Foreskin keratinocyte (primary cell): ENCODE measurements at places on chromosomes 7 and 10. TPM values are rescaled to one million over a fixed set of nuclear protein-coding genes. Genes with fewer than 3 reads are reported as not detected.

The CCL24 gene
- not detected in 2 replicates for total RNA-seq

The GFRA1 gene
- total RNA-seq = 0.03 TPM in 1 of 2 replicates, not detected in the other

- DNase-seq = no peak
Measured at GRCh38 chr10:81728692-81729091, 146.3 kb upstream of the NRG3 start.

The CYP17A1 gene
- not detected in 2 replicates for total RNA-seq

DNA sequence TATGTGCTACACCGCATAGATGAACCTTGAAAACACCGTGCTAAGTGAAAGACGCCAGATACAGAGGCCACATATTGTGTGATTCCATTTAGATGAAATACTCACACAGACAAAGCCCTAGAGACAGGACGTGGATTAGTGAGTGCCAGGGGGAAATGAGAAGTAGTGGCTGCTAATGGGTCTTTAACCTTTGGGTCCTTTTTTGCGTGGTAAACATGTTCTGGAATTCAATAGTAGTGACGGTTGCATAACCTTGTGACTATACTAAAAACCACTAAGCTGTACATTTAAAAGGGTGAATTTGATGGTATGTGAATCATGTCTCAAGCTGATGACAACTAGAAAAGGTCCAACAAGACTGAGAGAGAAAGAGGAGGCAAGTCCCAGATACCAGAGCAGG is 15.6 kb downstream of the SMKR1 start:
- DNase-seq = no peak

DNA sequence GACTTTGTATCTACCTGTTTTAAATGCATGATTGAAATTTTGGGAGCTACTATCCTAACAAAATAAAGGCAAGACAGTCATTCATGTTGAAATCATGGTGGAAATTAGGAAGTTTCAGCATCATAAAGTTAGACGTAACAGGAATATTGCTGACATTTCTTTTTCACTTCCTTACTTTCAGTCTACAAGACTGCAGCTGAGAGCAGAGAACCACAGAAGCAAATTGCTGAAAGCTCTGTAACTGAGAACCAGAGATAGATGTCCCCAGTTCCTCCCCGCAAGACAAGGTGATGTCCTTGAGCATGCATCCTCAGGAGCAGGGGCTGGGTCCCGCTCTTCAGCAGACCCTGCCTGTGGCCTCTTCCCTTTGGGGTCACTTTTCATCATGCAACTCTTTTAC is 466.3 kb upstream of the POM121L12 start:
- DNase-seq = no peak

The LRRC18 gene
- total RNA-seq = not detected in 2 replicates

DNA sequence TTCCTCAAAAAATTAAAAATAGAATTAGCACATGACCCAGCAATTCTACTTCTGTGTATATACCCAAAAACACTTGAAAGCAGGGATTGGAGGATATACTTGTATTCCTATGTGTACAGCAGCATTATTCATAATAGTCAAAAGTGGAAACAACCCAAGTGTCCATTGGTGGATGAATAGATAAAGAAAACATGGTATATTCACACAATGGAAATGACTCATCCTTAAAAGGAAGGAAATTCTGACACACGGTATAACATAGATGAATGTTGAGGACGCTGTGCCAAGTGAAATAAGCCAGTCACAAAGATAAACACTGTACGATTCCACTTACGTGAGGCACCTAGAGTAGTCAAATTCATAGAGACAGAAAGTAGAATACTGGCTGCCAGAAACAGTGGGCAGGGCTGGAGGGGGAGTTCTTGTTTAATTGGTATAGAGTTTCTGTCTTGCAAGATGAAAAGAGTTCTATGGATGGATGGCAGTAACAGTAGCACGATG is 26.6 kb upstream of the KAT6B start:
- DNase-seq = peak; percentile 66

The CDK14 gene
- 8.1 and 9.5 TPM in 2 replicates for total RNA-seq

The TNS3 gene
- total RNA-seq = 6.6 and 9.4 TPM in 2 replicates

GRCh38 chr7:134368851-134369544 is 52.3 kb upstream of the SLC35B4 start:
- peak; percentile 81 for DNase-seq

The OPN1SW gene
- total RNA-seq = not detected in 2 replicates

- no peak for DNase-seq
Measured at GRCh38 chr10:6011558-6011957, 34.2 kb upstream of the IL15RA start.

The C10orf53 gene
- total RNA-seq = not detected in 2 replicates

DNA sequence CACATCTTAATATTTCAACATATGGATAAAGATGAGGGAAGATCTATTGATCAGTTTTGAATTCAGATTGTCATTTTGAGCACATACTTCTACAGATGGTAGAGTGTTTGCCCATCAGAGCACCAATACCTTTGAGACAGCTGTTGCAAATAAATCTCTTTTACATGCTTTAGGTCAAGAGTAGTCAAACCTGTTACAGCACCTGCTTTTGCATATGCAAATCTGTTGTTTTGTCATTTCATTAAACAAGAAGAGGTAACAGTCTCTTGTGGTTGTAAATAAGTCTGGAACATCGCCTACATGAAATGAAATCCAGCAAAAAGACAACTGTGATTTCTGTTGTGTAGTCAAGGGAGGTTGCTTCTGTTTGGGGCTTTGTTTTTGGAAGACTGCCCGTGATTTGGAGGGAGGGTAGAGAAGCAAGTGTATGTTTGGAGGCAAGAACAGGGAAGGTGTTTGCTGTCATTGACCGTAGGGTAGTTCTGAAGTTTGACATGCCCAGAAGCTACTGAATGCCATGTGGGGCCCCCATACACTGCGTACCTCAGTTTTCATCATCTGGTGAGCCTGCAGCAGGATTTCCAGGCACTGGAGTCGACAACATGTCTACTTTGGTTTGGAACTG is 233.6 kb upstream of the PPP1R3A start:
- no peak for DNase-seq

The CALY gene
- total RNA-seq = not detected in 2 replicates

DNA sequence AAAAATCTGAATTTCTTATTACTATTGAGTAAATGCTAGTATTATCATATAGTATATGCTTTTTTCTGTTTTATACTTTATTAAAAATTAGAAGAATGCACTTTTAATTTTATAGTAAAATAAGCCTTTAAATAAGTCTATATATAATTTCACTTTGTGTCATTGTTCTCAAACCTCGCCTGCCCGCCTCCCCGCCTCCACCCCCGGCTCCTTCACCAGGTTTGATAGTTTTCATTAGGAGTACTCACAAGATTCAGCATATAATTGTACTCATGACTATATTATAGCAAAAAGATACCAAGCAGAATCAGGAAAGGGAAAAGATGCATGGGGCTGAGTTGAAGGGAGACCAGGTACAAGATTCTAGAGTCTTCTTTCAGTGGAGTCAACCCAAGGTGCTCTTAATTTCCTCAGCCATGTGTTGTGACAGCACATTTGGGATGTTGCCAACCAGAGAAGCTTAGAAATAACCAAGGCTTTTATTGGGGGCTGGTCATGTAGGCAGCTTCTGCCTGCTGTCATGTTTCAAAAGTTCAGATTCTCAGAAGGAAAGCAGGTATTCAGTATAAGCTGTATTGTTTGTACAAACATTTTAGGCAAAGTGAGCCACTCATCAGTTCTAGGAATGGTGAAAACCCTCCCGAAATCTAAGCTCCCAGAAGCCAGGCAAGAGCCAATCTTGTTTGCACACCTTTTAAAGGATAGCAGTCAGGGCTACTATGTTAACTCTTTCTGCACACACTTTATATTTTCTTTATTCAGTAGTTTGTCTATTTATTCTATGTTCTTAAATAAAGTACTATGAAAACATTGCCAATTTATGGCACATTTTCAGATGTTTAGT is 12.3 kb downstream of the NHLRC2 start:
- no peak for DNase-seq

- DNase-seq = no peak
Measured at GRCh38 chr7:129417073-129417472, 17.2 kb upstream of the STRIP2 start.

DNA sequence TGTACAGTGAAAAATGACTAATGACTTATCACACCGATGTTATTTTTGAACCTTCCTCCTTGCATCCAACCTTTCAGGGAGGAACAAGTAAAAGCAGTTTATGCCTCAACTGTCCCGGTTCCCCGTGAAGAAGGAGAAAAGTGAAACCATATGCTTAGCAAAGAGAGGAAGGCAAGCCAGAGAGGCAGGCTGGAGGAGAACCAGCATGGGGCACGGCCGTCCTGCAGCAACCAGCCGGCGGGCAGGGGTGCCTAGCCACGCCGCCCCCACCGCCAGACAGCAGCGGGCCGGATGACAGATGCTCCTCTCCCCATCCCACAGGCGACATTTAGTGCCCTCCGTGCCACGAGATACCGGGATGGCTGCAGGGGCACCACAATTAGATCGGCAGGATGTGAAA is 421.4 kb upstream of the MGMT start:
- DNase-seq = no peak

The TMEM243 gene
- total RNA-seq = 24.9 and 25.2 TPM in 2 replicates

DNA sequence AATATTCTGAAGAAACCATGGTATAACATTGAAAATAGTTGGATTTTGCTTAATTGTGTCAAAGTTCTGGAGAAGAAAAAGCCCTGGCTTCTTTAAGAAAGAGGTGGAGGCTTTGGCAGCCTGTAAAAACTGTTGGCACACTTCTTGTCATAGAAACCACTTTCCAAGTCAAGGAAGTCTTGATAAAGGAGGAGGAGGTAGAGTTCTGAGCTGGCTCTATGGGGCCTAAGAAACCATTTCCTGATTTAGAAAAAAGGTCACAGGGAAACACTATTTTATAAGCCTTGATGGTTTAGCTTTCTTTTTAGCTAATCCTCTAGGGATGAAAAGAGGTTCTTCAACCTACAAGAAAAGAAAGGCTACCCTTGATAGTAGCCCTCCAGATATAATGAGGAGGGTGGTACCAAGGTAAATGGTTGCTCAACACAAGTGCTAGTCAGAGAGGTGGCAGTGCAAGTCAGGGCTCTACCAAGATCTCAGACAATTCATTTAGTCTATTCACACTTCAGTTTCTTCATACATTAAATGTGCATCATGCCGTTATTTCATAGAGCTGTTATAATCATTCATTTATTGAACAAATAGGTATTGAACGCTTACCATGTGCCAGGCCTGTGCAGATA is 346.9 kb downstream of the RNLS start:
- DNase-seq = no peak

DNA sequence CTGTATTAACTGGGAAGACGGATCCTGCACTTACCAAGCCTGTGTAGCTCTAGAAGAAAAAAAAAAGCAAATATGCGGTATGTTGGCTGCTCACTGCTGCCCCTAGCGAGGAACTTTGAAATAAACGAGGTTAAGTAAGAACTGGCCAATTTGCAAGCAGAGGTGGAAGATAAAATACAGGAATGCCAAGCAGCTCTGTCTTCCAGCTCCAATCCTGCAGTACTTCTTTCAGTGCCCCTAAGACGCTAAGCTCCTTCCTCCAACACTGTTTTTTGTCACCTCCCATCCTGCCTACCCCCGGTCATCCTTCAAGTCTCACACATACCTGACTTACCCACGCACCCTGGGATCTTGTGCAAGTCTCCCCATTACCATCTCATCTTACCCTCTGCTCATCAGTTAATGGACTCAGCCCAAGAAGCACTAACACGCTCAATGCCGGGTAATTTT is 809 bp downstream of the C10orf143 start:
- DNase-seq = peak; percentile 36

The CALCR gene
- not detected in 2 replicates for total RNA-seq

DNA sequence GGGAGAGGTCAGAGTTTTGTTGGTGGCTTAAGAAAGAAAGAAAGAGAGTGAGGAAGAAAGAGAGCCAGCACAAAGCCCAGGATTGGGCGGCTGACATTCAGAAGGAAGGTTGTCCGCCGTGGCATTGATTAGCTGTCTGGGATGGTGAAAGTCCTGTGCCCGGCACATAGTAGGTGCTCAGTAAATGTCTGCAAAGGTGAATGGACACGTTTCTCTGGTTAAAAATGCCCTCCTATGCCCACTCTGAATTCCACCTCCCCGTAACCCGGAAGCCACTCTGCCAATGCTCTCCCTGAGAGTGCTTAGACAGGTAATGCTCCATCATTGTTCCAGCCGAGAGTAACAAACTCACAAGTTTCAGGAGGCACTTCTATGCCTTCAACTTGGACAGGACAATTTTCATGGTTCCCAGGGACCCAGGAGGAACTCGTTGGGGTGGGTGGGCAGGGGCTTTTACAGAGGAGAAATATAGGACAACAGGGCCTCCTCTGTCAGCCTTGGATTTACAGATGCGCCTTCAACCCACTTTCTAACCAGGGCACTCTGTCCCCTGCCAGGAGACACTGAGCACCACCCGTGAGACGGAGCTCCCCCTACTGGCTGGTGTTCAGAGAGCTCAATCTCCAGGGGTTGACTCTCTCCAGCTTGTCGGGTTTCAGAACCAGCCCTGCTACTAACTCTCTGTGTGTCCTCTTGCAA is 411.5 kb upstream of the ZMIZ1 start:
- no peak for DNase-seq

DNA sequence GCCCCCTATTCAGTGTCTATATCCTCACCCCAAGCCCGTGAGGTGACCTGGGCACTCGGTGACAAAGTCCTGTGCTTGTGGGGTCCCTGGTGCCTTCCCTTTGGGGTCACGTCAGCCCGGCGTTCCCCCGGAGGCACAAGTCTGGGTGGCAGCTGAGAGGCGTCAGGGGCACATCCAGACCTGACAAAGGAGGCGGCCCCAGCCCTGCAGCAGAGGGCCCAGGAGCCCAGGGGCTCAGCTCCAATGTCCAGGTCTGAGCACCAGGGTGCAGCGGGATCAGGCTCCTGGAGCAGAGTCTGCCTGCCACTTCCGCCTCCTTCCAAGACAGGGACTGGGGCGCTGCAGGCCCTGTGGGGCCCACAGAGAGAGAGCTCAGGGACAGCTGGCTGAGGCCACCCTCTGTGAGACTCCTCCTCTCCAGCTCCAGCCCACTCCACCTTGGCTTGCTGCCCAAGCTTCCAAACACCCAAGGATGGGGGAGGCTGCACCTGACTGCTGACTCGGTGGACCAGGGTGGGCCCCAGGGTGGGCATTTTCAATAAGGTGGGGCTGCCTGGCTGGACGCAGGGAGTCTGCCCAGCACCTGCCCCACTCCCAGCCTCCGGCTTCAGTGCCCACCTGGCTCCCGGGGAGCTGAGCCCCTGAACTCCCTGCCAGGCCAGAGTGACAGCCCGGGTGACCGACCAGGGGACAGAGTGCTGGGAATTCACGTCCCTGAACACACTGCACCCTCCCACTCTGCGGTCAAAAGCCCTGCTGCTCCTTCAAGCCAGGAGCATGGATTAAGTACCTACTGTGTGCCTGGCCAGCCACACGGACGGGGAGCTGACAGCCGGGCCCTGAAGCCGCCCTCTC is 1.0 kb upstream of the KNDC1 start:
- DNase-seq = no peak

GRCh38 chr10:44292390-44293002 is 92.4 kb downstream of the CXCL12 start:
- no peak for DNase-seq

GRCh38 chr10:62130948-62131347 is 137.7 kb downstream of the RTKN2 start:
- DNase-seq = no peak

DNA sequence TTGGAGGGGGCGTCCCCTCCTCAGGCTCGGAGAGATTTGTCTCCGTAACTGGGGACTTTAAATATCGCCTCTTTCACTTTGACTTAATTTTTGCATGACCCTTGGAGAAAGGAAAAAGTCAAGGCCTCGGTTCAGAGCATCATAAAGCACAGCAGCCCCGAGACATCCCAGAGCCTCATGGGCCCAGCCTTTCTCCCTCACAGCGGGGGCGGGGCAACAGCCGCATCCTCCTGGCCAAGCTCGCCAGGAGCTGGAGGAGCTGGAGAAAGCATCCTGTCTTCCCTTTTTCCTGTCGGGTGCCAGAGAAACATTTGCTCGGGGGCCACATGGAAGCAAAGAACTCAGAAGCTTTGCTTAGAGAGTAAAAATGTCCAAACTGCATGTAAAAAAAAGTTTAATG is 43.6 kb upstream of the DPYSL4 start:
- DNase-seq = no peak

- no peak for DNase-seq
Measured at GRCh38 chr10:132444877-132445351, 47.9 kb downstream of the PWWP2B start.
